ENCODE measurements at places on chromosomes 2 and 18. TPM values are rescaled to one million over a fixed set of nuclear protein-coding genes. Genes with fewer than 3 reads are reported as not detected.

Gene EFR3B
- total RNA-seq: 1.3 TPM

Gene HNMT
- total RNA-seq: 20.2 TPM

Gene CFAP53
- 0.22 TPM for total RNA-seq

Gene ZFAND2B
- 29.7 TPM for total RNA-seq

Gene LRRTM4
- not detected for total RNA-seq

Gene CIDEA
- 5.6 TPM for total RNA-seq

All from epithelial cell of proximal tubule (primary cell).